ENCODE measurements at places on chromosomes 5 and 9. TPM values are rescaled to one million over a fixed set of nuclear protein-coding genes. Genes with fewer than 3 reads are reported as not detected.

GDNF gene
- not detected for total RNA-seq

DNA sequence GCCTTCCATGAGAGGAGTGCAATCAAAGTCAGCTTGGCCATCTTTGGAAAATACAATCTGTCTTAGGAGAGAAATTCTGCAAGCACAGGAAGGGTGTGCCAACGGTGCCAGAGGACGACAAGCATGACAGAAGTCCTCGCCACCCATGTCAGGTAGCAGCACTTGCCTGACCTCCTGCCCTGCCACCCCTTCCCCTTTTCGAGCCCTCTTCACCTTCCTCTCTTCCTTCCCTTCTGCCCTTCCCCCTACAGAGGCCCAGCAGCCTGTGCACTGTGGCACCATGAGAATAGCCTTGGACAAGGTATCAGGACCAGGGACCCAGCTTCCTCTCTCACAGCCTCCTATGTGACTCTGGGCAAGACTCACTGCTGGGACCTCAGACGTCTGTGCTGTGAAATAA is 5.3 kb upstream of the UBE2QL1 start:
- no peak for DNase-seq

DNA sequence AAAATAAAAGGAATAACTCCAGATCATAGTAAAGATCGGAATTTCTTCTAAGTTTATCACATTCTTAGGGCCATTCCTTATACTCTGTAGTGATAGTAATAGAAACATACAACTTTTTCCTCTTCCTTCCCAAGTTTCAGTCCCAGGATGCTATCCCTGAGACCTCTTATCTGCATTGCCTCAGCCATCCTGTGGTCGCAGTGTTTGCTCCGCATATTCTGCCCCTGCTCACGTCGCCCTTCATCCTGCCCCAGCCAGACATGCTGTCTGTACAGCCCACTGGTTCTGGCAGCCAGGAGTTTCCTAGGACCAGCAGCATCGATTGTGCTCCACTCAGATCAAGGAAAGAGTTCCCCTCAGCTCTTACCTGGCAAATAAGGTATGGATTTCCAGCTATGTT is 132.7 kb upstream of the ERCC6L2 start:
- DNase-seq = no peak

DNA sequence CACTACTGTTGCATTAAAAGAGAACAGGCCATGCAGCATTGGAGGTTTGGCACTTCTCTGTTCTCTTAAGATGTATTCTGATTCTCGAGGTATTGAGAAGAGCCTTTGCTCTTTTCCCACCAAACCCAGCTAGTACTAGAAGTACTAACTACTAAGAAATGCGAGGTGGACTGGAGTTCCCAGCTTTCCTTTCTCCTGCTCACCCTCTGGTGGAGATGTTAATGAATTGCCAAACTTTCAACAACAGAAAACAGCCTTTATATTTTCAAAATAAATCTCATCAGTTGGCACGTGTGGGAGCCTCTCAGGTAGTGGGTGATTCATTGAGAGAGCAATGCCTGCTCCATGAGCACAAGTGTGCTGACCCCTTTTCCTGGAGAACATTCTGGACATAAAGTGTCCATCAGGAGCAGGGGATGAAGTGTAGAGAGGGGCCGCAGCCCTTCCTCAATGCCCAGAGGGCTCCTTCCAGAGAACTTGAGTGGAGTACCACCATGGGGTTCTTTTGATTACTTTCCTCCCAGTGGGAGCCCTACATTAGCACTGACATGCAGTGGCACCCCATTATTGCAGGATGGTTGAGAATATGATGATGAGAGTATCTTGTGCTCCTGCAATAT is 45.7 kb downstream of the TMEM174 start:
- no peak for DNase-seq

DNA sequence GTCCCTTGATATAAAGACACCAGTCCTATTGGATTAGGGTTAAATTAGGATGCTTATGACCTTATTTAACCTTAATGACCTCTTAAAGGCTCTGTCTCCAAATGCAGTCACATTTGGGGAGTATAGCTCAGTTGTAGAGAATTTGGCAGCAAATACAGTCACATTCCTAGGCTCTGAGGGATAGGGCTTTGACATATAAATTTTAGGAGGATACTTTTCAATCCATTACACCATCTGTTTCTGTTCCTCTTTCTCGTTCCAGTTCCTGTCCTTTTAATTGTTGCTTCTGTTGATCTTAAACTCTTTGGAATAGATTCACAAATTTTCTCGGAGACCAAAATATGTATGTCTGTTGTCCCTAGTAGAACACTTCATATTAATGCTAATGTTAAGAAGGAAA is 390.0 kb upstream of the PCSK5 start:
- no peak for DNase-seq

GRCh38 chr5:139912158-139912557 is 116.5 kb downstream of the PSD2 start:
- no peak for DNase-seq

DNA sequence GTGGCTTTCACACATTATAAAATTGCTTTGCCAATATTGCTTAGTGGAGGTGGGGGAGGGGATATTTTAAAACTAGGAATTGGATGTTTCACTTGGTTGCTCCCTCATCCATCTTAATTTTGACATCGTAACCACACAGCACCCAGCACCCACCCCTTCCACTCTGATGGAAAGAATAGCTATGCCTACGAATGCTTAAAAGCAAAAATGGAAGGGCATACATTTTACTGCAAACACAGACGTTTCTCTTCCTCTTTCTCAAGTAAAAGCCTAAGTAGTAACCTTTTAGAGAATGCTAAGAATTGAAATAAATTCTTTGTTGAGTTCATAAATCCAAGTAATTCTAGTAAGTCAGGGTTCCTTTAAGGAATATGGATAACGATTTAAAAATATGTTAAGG is 69.9 kb downstream of the JAKMIP2 start:
- DNase-seq = no peak

Measured in frontal cortex (tissue), 4 donors.